ENCODE measurements at places on chromosomes 4 and X.

DNA sequence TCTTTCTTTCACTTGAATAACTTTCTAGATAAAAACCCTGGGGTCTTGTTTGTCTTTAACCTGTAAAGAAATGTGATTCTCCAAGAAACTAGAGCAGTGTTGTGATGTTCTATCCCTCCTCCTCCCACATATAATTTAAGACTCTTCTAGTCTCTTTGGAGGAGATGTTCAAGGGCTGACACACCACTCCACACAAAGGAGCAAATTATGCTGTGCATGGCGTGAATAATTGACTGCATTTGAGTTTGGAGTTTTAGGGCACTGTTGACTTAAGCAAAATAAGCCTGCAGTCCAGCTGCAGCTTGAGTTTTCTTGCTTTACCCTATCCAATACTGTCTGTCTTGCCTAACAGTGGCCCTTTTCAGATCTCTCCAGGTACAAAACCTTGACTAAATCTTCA, 119.7 kb downstream of the CHRDL1 start:
- no peak for DNase-seq

- no peak for DNase-seq
These were observed 2.1 kb downstream of the HSD17B11 start for GRCh38 chr4:87388901-87389300.

DNA sequence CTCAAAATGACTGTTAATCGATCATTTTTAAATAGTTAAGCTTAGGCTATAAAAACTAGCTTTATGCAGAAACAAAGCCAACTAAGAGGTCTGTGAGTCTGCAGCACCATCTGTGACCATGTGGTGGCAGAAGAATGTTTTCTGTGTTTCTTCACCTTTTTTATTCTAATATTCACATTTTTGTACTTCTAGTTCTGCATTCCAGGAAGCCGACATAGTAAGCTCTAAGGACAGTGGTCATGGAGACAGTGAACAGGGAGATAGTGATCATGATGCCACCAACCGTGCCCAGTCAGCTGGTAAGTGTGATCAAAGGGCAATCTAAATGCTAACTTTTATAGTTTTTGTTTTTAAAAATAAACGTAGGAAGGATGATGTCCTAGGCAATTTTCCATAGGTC, 5.6 kb downstream of the PCDH10 start:
- DNase-seq: no peak

DNA sequence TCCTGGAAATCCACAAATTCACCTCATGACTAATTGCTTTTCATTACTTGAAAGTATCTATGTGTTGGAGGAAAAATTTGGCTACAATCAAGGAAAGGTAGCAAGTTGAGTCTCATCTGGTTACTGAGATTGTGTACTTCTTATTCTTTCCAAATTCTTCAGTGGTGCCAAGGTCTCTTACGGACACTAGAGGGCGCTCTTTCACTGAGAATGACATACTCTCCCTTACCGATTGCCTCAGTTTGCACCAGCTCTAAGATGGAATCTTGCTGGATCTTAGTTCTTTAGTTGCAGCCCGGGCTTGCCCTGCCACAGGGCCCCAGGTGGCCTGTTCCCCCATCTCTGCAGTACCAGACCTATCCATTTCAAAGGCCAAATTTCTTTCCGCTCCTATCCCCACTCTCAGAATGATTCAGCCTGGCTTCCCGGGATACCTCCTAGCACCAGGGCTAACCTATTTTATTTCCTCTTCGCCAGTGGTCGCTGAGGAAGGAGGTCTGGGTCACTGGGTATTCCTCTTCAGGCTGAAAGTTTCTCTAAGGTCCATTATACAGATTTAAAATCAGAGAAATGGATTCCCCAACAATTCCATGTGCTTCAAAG, 24.6 kb upstream of the GPR50 start:
- DNase-seq: peak; percentile 2

DNA sequence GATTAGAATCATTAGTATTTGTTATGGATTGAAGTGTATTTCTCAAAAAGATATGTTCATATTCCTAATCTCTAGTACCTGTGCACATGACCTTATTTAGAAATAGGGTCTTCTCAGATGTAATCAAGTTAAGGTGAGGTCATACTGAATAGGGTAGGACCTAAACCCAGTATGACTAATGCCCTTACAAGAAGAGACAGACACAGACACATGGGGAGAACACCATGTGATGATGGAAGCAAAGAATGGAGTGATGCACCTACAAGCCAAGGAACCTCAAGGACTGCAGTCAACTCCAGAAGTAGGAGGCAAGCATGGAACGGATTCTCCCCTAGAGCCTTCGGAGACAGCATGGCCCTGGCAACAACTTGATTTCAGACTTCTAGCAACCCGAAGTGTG, 31.4 kb downstream of the OTUD4 start:
- no peak for DNase-seq

DNA sequence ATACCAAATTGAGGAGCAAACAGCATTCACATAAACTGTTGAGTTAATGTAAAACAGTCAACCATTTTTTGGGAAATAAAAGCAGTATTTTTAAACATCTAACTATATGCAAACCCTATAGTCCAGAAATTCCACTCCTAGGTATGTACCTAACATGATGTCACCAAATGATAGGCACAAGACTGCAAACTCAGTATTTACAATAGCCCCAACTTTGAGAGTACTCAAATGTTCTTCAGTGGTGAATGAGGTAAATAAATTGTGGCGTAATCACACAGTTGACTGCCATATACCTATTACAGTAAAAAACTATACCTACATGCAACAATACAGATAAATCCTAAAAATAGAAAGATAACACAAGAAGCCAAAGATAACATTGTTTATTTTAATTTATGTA, 1243.8 kb upstream of the ADGRL3 start:
- DNase-seq: no peak

- DNase-seq: no peak
These were observed 295.2 kb downstream of the ANKRD50 start for GRCh38 chr4:124417371-124417770.

DNA sequence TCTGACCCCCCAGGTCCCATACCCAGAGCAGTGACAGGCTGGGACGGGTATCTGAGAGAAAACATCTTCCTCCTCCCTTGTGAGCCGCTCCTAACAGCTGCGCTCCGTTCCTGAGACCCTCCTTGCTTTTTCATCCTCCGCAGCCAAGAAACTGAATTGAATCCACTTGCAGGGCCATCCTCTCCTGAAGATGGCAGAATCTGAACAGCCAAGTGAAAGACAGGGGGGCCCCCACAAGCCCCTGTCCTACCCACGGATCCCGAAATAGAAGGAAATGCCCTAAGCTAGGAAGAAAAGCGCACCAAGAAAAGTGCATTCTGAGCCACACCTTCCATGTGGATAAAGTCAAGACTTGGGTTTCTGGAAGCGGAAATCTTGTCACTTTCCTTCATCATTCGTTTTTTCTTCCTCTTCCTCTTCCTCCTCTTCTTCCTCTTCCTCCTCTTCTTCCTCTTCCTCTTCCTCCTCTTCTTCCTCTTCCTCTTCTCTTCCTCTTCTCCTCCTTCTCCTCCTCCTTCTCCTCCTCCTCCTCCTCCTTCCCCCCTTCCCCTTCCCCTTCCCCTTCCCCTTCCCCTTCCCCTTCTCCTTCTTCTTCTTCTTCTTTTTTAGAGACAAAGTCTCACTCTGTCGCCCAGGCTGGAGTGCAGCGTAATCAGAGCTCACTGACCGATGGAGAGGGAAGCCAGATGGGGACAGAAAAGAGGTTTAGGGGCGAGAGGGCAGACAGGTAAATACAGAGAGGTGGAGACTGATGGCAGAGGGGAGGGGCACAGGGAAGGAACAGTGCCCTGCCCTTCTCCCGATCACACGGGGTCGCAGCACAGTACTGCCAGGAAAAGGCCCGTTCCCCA, 86.0 kb upstream of the WWC2 start:
- no peak for DNase-seq

All from activated T-cell treated with anti-CD3 and anti-CD28 coated beads for 4 hours (primary cell).